ENCODE measurements at places on chromosomes 7 and 10. TPM values are rescaled to one million over a fixed set of nuclear protein-coding genes. Genes with fewer than 3 reads are reported as not detected.

- no peak overlapping the region for H3K27ac ChIP-seq
- no peaks in the 10 kb centered on the region for H3K27me3 ChIP-seq
- no peak overlapping the region for H3K4me3 ChIP-seq
- H3K36me3 ChIP-seq: no peaks in the 10 kb centered on the region
These were observed 40.6 kb upstream of the ABCA13 start for GRCh38 chr7:48130658-48131108.

DNA sequence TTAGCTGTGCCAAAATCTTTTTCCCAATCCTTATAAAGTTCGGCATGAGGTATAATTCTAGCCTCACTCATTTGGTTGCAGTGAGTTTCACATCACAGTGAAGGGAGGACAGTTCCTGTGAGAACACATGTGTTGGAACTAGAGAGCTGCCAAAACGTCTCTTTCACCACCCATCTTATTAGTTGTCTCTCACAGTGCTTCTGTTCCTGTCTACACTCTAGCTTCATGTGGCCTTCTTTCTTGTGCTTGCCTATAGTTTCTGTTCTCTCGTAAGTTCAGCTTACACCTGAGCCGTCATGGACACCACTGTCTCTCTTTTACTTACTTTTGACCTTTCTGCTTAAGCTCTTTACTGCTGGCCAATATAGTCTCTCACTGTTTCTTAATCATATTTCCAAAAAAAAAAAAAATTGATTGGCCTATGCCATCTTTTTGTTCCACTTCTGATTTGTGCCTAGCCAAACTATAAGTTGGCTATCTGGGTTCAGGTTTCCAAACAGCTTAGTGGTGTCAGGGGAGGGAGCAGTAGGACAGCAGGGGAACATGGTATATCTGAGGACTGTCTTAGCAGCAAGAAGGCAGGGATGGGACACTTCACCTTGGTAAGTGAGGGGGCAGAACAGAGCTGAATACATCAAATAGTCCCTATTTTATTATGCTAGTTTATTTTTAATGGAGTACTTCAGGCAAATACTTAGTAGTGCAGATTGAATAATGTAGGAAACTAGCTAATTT is 38.0 kb downstream of the ZNRF2 start:
- H3K4me3 ChIP-seq: peak overlapping the region; percentile 45
- no peak for DNase-seq
- H3K36me3 ChIP-seq: no peaks in the 10 kb centered on the region
- peaks cover 59% of the 10 kb centered on the region for H3K4me1 ChIP-seq
- H3K27ac ChIP-seq: peak overlapping the region; percentile 53

DNA sequence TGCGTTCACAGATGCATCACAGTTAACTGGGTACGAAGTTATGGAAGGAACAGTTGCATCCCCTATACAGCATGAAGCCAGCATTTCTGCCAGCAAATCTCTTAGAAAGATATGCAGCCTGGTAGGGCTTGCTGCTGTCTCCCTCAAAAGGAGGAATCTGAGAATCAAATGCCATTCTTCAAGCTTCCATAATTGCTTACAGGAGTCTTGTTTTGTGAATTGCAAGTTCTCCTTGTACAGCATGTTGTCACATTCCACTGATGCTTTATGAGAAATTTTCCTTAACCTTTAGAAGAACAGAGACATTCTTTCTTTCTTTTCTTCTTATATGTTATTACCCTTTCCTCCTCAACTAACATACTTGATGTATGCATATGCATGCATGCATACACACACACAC is 134.6 kb downstream of the CHRM2 start:
- no peaks in the 10 kb centered on the region for H3K36me3 ChIP-seq
- H3K27ac ChIP-seq: no peak overlapping the region
- H3K4me1 ChIP-seq: peaks cover 57% of the 10 kb centered on the region
- H3K27me3 ChIP-seq: no peaks in the 10 kb centered on the region

DNA sequence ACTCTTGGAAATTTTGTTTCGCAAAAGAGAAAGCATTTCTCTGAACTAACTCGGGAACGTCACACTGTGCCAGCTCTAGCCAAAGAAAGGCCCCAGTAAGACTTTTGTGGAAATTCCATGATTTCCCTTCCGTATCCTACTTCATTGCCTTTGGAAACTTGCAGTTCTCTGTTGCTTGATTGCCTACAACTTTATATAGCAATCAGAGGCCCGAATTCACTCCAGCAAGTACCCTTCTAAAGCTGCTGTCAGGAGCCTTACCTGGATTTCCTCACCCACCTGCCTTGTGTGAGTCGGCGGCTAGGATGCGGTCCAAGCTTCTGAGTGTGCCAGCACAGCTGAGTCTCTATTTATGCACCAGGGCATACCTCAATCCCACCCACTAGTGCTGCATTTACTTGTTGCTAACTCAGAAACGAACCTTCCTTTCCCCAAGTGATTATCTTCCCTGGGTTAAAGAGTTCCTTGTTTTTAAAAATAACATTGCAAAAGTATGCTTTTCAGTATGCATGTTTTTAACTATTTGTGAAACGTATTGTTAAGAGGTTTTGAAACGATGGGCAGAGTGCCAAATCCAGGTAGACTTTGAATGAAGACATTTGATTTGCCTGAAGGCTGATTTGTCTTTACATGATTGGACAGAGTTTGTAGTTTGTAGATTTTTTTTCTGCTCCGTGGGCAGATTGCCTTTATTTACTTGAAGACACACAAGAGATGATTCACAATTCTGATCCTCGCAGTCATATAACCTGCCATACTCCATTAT is at the start of gene AGR2:
TSS of gene AGR2 (minus strand) at position 326 of the 766 bp plus-strand sequence. CDS start 3,203 bp downstream, outside the sequence.
- H3K27ac ChIP-seq: peak within 1 kb of the TSS; percentile 96
- H3K36me3 ChIP-seq: peaks cover 9% of the 10 kb centered on the region
- H3K4me1 ChIP-seq: peaks cover 61% of the 10 kb centered on the region

GRCh38 chr10:71302874-71303568 is 16.0 kb upstream of the SLC29A3 start:
- no peaks in the 10 kb centered on the region for H3K4me1 ChIP-seq
- H3K36me3 ChIP-seq: no peaks in the 10 kb centered on the region
- H3K27me3 ChIP-seq: no peaks in the 10 kb centered on the region
- H3K27ac ChIP-seq: no peak overlapping the region
- H3K4me3 ChIP-seq: no peak overlapping the region
- DNase-seq: peak; percentile 64

The ZPBP gene
- not detected for total RNA-seq

The BAMBI gene
- 10.7 TPM for total RNA-seq

All from PC-3 (cell line).